Caco-2 (cell line): ENCODE measurements at places on chromosomes 2 and 18. TPM values are rescaled to one million over a fixed set of nuclear protein-coding genes. Genes with fewer than 3 reads are reported as not detected.

The LYPD1 gene
- 15.8 and 18.2 TPM in 2 replicates for total RNA-seq

DNA sequence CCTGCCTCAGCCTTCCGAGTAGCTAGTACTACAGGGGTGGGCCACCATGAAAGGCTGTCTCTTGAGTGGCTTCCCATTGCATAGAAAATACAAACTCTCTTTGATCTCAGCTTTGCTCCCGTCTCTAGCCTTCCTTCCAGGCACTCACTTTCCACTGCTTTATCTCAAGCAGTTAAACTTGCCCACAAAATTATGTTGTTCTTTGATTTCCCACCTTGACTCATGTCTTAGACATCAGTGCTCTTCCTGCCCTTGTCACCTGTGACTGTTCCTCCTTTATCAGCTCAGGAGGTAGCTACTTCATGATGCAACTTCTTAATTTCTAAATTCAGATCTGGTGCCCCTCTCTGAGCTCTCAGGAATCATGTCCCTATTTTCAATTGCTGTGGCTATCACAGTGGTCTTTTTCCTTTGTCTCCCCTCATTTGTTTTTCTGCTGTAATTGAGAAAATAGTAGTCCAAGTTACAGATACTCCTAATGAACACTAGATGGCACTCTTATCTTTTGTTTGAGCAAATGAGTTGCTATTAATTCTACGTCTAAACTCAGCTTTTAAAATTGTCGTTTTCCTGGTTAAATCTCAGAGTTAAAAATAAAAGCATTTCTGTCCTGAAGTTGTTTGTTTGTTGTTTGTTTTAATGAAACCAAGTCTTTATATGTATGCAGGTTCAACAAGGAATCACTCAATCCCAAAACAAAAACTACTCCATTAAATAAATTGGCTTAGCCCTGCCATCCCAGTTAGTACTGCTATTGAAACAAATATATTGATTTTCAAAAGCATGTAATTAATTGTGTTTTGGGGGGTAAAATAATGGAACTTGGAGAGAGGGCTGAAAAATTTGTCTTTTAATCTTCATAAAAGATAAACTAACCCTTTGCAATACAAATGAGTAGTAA is 46.9 kb upstream of the GREB1L start:
- DNase-seq: no peak

DNA sequence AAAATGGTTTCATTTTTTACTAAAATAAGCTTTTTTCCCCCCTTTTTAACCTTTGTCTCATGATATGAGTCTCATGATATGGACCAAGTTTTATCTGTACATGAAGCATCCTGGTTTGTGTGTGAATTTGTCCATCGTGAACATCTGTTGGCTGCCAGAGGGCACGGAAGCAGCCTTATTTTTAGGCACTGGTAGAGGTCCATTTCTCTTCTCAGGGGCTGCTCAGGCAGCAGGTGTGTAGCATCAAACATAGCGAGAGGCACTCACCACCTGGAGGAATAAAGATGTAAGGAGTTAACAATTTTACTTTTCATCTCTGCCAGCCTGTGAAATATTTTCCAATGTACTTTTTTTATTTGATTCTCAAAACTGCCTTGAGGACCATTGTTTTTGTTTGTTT is 134.5 kb downstream of the RHBDD1 start:
- DNase-seq: no peak

GRCh38 chr2:102126169-102126568 is 16.4 kb upstream of the IL1R1 start:
- no peak for DNase-seq
